Fibroblast of lung (primary cell): ENCODE measurements at places on chromosomes 6 and 20. TPM values are rescaled to one million over a fixed set of nuclear protein-coding genes. Genes with fewer than 3 reads are reported as not detected.
A peak's percentile ranks its signal among the peaks of the same experiment; 100 is the strongest.

- no peak for DNase-seq
Measured at GRCh38 chr6:170080169-170080827, 210.6 kb downstream of the DLL1 start.

DNA sequence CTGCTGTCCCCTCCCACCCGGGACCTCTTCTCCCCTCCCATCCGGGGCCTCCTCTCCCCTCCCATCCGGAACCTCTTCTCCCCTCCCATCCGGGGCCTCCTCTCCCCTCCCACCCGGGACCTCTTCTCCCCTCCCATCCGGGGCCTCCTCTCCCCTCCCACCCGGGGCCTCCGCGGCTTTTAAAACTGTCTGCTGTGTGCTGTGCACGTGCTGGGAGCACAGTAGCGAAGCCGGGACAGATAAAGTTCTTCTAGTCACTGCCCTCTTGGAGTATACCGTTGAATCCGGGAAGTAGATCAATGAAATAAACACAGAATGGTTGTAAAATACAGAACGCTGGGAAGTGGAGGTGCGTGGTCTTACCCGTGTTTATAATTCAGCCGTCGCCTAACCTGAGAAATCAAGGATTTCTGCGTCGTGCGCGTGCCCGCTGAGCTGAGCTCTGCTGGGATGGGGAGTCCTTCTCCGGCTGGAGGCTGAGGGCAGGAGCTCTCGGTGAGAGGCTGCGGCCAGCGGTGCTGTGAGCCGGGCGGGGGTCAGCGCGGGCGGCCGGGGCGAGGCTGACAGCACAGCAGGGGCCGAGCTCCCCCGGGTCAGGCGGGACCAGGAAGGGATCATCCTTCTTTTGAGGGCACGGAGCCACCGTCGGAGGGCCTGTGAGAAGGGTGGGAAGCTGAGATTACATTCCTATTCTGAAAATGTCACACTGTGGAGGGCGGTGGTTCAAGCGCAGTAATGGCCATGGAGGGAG is 19.6 kb upstream of the KIF25 start:
- DNase-seq, result no peak

GRCh38 chr6:13485923-13486562 is 1.4 kb downstream of the GFOD1 start:
- peak; percentile 47 for DNase-seq

DNA sequence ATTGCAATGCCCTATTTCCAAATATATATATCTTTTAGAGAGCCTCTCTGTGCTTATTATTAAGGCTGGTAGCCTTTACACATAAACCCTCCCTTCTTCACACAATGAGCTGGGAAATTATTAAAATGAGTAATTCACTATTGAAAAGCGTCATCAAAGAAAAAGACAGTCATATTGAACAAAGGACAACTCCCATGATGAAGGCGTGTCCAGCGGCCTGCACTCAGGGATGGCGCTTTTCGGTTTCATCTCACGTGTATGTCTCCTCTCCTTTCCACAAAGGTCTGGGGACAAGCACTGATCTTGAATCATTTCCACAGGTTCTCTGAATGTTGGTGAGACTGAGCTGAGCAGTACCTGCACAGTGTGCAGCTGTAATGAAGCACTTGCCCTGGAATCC is 3.5 kb downstream of the SERPINB9 start:
- no peak for DNase-seq

GRCh38 chr6:125307964-125308615 is 6.3 kb upstream of the HDDC2 start:
- no peak for DNase-seq

DNA sequence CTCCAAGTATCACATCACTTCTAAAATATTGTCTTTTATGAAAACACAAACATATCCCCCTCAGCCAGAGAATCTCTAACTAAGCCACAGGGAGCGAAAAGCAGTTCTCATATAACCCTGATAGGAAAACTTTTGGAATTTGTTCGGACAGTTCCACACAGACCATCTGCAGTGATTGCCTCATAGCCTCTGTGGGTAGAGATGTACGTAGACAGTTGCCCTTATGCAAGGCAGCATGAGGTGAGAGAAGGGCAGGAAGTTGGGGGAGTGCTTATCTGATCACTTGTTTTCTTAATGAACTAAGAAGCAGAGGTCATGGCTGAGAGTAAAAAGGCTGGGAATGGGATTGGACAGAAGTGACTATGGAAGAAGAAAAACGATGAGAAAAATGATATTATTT is 39.6 kb downstream of the SLC23A2 start:
- DNase-seq, result peak; percentile 90

DNA sequence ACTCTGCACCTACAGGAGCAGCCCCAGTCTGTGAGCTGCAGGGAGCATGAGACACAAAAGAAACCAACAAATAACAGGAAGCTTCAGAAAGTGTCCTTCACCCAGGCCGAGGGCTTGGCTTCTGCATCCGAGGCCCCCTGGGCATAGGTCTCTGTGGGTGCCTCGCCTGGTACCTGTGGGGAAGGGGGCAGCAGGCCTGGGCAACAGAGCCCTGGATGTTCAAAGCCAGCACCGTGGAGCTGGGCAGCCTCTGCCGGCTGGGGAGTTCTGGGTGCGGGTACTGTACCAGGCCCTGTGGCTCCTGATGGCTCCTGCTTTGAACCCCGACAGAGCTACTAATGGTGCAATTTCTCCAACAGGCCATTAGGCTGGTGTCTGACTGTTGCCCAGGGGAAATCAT is 55.7 kb downstream of the TMEM242 start:
- no peak for DNase-seq

GRCh38 chr6:89985751-89986493 is 91.7 kb downstream of the GJA10 start:
- peak; percentile 96 for DNase-seq

GRCh38 chr20:6420336-6420735 is 297.5 kb upstream of the FERMT1 start:
- peak; percentile 61 for DNase-seq

- DNase-seq, result no peak
Measured at GRCh38 chr20:32602273-32602672, 17.1 kb upstream of the NOL4L start.

DNA sequence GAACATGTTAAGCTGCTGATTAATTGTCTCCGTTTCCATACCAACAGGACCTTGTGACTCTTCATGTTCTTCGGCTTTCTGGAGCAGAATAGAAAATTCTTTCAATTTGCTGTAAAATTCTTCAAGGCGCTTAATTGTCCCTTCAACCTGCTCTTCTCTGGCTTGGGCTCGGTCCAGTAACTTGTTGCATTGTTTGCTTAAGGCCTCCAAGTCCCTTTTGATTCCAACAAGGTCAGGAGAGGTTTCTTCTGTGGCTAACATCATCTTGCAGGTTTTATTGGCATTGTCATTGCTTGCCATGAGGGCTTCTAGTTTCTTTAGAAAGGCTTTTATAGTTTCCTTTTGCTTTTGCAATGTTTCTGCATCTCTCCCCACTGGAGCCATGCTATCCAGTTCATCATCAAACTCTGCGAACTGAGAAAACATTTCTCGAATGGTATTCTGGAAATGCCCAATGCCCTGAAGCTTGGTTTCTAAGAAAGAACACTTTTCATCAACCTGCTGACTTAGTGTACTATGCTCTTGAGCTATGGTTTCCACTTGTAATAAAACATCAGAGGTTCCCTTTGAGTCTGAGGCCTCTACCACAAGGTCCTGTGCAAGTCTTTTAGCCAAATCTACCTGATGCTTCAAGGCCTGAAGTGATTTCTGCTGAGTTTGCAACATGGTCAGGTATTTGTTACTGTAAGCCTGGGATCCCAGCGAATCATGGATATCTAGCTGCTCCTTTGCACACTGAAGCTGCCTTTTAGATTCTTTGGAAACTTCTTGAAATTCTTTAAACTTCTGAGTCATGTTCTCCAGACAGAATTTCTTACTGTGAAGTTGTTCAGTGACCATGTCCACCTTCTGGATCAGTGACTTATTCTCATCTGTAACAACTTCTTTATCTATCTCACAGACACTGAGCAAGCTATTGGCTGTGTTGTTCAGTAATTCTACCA is 90.2 kb downstream of the DST start:
- DNase-seq, result no peak

- no peak for DNase-seq
Measured at GRCh38 chr20:5463007-5463686, 146.4 kb upstream of the PROKR2 start.

- no peak for DNase-seq
Measured at GRCh38 chr20:38804682-38805501, 605 bp upstream of the PPP1R16B start.

Gene CBLN4
- polyA plus RNA-seq, result not detected in 2 replicates

Gene CENPB
- 32.6 and 52.7 TPM in 2 replicates for polyA plus RNA-seq

Gene TMEM74B
- polyA plus RNA-seq, result not detected in 2 replicates

Gene GTSF1L
- polyA plus RNA-seq, result not detected in 2 replicates

Gene FGD2
- not detected in 2 replicates for polyA plus RNA-seq

Gene MYB
- 0.16 and 0.35 TPM in 2 replicates for polyA plus RNA-seq

Gene ASIP
- not detected in 2 replicates for polyA plus RNA-seq
